ENCODE measurements at places on chromosomes 3 and 15. TPM values are rescaled to one million over a fixed set of nuclear protein-coding genes. Genes with fewer than 3 reads are reported as not detected.

The OSTN gene
- not detected for total RNA-seq

The C3orf20 gene
- not detected for total RNA-seq

The SPINK8 gene
- total RNA-seq = not detected

The SCG5 gene
- not detected for total RNA-seq

The ST8SIA2 gene
- total RNA-seq = 3.0 TPM

The CADM2 gene
- total RNA-seq = 2.5 TPM

The SLC12A8 gene
- 0.52 TPM for total RNA-seq

The SUSD5 gene
- 1.4 TPM for total RNA-seq

The BFSP2 gene
- total RNA-seq = not detected

The MST1R gene
- total RNA-seq = 2.3 TPM

The CCR3 gene
- total RNA-seq = not detected

- DNase-seq = no peak
These were observed 65.3 kb downstream of the OXNAD1 start for GRCh38 chr3:16330351-16330750.

DNA sequence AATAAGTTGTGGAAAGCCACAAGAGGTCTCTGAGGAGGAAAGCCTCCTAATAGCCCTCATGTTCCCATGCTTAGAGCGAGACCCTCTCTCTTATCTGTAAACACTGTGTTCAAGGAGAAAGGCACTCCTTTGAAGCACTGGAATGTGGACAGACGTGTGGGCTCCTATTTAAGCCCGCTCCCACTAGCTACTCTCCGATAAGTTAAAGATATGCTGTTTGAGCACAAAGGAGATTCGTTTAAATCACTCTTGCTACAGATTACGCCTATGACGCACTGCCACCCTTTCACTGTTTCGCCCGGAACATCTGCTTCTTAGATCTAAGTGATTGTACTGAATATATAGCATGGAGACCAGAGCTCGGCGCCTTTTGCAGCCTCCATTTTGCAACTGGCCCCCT lies 57.8 kb upstream of the FAM3D start:
- no peak for DNase-seq

- DNase-seq = peak; percentile 65
These were observed 604.3 kb upstream of the CFAP20DC start for GRCh38 chr3:59654123-59654479.

DNA sequence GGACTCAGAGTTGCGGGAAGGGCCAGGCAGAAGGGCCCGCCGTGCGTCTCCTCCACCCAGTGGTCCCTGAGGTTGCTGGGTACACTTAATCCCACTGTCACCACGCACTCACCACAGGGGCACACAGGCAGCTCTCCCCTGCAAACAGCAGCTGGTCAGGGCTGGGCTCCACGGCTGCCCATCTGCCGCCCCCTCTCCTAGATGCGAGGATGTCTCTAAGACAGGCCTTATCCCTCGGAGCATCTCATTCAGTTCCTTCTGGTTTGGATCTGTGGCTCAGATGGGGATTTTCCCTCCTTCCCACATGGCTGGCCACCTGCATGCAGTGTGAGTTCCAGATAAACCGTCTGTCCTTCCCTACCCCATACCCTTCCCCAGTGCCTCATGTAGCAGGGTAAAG lies 26.3 kb downstream of the MRPS11 start:
- DNase-seq = no peak

DNA sequence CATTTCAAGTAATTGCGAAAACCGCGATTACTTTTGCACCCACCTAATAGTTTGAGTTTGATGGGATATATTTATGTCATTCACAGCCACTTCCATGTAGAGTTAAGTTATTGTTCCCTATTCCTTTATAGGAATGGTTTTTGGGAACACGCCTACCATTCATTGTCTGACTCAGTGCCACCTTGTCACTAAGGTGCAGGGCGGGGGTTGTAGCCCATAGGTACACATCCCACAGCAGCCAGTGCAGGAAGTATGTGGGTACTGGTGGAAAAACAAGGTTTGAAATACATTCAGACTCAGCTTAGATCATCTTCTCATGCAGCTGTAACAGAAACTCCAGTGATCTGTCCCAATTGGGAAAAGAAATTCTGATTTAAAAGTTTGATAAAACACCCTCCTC lies 48.2 kb upstream of the CFAP161 start:
- no peak for DNase-seq

DNA sequence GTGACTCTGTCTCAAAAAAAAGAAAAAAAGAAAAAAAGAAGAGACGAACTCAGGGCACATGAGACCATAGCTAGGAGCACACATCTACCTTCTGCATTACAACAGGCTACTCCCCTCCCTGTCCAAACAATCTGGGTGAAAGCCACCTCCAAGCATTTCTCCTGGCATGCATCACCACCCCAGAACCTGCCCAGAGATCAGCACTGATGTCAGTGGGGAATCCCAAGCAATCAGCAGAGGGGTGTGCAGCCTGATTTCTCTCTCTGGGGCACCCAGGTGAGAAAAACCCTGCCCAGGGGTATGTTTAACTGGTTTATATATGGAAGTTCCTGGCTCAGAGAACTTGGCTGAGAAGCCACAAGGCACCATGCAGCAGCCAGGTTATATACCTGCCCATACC lies 59.4 kb downstream of the CDC25A start:
- DNase-seq = no peak

- no peak for DNase-seq
These were observed 56.6 kb downstream of the SH3GL3 start for GRCh38 chr15:83503595-83504364.

GRCh38 chr15:57832183-57832582 lies 125.7 kb downstream of the POLR2M start:
- DNase-seq = no peak

- DNase-seq = no peak
These were observed 417.4 kb downstream of the MFSD1 start for GRCh38 chr3:159219231-159219630.

DNA sequence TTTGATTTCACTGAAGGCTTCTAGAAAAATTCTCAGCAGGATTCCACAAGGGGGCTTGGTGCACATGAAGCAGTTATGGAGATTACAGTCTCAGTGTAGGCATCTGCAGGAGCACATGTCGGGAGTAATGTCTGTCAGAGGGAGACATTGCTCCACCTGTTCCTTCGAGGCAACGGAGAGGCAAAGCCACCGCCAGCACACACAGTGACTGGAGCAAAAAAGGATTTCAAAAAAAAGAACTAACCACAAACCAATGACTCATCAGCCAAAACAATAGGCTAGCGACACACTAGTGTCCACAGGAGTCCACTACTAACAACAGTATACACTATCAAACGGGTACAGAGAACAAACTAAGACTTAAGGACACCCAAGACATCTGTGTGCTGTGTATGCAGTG lies 68.9 kb downstream of the NPTN start:
- DNase-seq = no peak

DNA sequence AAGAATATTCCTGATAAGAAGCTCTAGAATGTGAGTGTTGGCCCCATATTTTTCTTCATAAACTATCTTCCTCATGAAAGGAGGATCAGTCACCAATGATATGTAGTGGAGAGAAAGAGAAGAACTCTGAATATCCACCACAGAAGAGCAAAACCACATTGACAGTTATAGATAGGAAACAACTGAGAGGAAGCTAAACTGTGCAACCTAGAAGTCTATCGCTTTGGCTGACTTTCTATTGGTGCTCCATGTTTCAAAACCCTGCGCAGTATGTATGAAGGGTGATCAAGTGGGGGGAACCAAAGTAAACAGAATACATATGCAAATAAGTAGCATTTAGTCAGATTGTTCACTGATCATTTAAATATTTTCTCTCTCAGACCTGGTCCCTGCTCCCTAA lies 41.0 kb upstream of the ZNF280D start:
- no peak for DNase-seq

DNA sequence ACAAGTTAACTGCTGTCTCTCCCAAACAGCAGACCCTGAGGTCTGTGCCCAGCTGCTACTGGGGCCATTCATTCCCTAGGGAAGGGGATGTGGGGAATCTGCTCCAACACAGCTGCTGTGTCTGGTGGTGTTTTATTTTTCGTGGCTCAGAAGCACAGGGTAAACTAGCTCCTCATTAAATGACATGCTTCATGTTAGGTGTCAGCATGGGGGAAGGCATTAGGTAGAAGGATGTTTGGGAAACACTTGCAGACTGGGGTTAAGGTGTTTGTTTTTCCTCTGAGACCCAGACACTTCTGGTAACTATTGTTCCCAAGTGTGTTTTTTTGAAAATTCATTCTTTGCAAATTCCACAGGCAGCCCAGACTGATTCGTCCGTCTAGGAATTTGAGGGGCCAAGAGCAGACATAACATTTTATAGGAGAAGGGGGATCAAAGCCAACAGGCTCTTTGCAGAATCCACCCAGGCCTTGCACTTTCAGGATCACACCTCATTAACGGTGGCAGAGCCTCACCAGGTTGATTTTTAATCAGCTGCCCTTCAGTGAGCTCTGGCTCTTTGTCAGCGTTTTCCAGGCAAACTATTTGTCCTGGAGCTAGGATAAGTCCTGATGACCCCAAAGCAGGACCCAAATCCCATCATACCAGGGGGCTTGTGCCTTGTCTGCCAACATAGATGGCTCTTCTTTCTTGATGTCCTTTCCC lies 65.4 kb upstream of the ITGA11 start:
- no peak for DNase-seq

GRCh38 chr3:127894481-127894880 lies 20.6 kb upstream of the KBTBD12 start:
- no peak for DNase-seq

- no peak for DNase-seq
These were observed 90.5 kb upstream of the CSPG5 start for GRCh38 chr3:47669026-47669749.

GRCh38 chr3:53716998-53717397 lies 129.2 kb downstream of the CHDH start:
- no peak for DNase-seq

DNA sequence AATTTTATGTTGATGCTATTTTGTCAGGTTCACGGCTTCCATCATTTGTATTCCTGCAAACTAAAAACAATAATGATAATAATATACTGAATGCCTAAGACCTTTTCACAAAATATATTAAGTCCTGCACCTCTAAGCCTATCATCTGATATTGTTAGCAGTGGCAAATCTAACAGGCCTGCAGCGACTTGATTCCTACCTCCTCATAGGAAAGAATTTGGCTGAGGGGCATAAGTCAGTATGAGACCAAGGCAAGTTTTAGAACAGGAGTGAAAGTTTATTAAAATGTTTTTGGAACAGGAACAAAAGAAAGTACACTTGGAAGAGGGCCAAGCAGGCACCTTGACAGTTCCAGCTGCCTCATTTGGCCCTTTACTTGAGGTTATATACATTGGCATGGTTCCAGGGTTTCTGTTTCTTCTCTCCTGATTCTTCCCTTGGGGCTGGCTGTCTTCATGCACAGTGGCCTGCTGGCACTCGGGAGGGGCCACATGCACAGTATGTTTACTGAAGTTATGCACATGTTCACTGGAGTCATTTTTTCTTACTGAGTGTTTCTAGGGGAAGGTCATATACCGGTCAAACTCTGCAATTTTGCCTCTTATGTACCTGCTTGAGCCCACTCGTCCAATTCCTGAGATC lies 418.1 kb downstream of the EPHA6 start:
- DNase-seq = no peak

DNA sequence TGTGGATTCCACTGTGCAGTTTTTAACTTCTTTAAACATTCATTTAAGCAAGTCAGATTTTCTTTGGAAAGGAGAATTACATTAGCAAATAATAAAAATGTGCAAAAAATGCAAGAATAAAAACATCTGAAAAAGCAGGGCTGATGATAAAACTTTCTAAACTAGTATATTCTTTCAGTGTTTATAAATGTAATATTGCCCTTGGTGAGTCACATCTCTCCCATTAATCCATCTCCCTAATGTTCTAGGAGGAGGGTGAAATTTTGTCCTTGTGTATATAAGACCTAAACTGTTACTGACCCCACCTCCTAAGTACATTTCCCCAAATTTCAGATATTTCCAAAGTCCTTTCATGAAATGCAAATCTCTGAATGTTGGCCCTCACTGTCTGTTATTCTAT lies 28.5 kb upstream of the DCUN1D1 start:
- no peak for DNase-seq

DNA sequence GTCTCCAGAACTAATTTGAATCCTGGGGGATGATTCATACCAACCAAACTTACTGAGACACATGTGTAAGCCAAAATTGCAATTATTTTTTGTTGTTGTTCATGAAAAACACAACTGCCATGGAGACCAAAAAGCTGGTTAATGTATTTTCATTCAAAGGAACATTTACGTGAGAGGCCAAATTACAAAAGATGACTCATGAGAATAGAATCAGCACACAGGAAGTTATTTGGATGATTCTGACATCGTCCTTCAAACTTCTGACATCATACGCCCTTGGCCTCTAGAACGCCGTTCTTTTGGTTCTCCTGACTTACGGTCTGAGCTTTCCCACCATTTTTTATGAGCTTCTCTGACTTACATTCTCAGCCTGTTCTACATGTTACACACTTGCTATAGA lies 3.0 kb upstream of the ZNF280D start:
- no peak for DNase-seq

DNA sequence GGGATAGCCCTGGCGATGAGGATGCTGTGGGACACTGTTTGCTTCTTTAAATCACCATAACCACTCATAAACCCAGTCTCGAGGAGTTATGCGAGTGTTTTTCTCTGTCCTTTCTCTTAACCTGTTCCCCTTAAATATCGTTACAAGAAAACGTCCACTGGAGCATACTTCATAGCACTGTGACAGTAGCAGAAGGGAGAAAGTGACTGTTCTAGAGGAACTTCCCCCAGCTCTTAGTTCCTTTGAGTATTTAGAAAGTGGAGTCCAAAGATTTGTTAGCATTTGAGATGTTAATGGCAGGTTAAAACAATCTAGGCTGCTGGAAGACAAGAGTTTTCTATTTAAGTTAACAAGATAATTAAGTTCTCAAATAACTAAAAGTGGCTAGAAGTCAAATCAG lies 142.0 kb downstream of the GADL1 start:
- DNase-seq = no peak

- DNase-seq = no peak
These were observed 163.3 kb downstream of the ARRDC4 start for GRCh38 chr15:98123834-98124233.

- DNase-seq = no peak
These were observed 25.7 kb downstream of the DNAH12 start for GRCh38 chr3:57518276-57518915.

DNA sequence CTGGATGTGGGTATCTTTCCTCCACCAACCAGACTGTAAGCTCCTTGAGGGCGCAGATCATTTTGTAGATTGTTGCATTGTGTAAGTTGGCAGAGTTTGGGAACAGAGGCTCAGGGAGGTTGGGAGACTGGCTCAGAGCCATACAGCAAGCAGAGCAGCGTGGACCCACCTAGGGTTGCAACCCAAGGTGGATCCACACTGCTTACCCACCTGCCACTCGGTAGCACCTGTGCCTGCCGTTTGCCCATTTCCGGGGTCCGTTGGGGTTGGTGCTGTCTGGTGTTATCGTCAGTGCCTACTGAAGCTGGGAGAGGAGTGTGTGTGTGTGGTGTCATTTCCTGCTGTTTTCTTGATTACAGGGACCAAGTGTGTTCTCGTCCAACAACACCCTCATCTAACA lies 19.0 kb downstream of the SMAD6 start:
- DNase-seq = no peak

GRCh38 chr3:75967071-75967470 lies 181.7 kb upstream of the ZNF717 start:
- DNase-seq = no peak

- DNase-seq = no peak
These were observed 54.0 kb upstream of the GADL1 start for GRCh38 chr3:30948426-30948825.

Measured in left ventricle myocardium superior (tissue), 1 donor.